ENCODE measurements at places on chromosomes 5 and 9.

DNA sequence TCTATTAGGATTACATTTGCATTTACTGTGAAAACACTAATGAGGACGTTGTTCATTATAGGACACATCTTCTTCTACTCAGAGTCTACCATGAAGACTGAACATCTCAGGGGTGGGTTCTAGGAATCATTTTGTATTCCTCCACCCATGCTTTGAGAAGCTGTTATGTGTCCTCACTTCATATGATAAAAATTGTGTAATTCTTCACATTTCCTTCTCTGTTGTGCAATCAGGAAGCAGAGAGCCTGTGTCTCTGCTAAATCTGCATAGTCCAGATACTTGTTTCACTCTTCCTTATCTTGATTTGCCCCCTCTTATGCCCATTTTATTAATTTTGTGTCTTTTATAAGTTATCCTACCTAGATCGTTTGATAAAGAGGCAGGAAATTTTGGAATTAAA is 97.8 kb upstream of the IQGAP2 start:
- no peak for DNase-seq

DNA sequence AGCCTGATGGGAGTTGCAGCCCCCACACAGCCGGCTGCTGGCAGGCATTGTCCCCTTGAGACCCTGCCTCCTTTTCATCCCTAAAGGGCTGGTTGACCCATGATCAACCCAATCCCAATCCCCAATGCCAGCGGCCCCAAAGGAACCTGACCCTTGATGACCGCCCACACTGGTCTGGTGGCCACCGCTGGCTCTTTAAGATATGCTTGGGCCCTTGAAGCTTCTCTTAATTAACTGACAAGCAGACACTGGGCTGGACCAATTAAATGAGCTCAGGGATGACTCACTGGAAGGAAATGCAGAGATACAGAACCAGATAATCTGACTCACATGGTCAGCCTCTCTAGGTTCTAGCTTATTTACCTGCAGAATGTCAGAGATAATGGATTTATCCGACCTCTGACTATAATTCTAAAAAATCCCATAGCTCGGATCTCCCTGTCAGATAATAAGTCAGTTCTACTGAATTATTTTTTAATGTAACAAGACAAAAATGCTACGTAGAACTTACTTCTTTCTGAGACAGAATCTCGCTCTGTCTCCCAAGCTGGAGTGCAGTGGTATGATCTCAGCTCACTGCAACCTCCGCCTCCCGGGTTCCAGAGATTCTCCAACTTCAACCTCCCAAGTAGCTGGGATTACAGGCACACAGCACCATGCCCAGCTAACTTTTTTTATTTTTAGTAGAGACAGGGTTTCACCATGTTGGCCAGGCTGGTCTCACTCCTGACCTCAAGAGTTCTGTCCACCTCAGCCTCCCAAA is 11.1 kb upstream of the MLANA start:
- peak; percentile 97 for DNase-seq

DNA sequence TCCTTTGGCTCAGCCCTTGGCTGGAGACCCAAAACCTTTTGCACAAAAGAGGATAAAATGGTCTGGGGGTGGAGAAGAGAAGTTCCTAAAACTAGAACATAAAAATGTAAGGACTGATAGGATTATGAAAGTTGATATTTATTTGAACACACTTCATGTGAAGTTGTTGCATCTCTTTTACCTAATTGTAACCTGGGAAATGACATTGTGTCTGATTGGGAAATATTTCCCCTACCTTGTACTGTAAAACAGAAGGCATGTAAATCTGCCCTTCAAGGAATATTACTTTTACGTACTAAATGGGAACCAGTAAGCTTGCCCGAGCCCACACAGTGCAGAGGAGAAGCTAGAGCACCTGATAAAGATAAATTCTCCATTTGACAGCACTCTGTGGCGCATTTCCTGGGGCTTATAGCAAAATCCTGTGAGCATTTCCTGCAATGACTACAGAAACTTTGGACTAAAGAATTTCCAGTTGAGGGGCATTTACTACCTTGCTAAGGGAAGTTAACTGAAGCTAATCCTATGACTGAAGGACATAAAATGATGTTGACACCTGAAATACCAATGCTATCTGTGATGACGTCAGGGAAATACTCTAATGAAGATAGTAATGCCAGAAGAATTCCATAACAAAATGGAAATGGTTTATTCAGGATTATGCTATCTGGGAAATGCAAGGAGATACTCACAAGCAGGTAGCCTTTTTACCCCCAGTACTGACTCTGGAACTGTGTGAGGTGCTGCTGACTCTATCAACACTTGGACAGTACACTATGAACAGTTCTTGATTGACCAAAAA is 78.3 kb upstream of the LIFR start:
- peak; percentile 35 for DNase-seq

GRCh38 chr5:179196405-179197079 is 136.4 kb downstream of the ZNF354C start:
- no peak for DNase-seq

GRCh38 chr9:115649991-115650472 is 503.6 kb upstream of the PAPPA start:
- peak; percentile 94 for DNase-seq

All from M059J (cell line).